Right forelimb (tissue), 1 donor: ENCODE measurements at places on chromosomes 6 and 20.

DNA sequence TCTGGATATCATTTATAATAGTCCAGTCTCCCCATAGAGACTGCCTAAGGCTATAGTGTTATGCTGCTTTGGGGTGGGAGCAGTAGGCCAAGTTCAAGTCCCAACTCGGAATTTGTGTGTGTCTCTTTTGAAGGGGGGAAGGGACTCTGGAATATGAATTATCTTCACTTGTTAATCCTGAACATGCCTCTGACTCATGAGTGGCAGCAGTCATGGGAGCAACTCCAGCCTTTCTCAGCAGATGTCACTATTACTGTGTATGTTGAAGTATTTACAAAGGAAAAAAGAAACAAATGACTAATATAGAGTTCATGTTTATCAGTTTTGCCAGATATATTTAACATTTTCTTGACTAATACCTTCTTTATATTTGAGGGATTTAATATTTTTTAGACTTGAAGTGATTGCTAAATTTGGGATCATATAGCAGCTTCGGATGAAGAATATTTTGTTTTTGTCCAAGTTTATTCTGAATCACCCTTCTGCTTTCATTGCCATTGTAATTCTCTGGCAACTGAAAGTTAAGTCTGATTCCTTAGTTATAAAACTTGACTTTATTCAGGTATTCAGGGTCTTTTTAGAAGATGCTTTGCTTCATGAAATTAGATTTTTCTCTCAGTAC, 23.4 kb downstream of the FAM217A start:
- peak; percentile 46 for DNase-seq

DNA sequence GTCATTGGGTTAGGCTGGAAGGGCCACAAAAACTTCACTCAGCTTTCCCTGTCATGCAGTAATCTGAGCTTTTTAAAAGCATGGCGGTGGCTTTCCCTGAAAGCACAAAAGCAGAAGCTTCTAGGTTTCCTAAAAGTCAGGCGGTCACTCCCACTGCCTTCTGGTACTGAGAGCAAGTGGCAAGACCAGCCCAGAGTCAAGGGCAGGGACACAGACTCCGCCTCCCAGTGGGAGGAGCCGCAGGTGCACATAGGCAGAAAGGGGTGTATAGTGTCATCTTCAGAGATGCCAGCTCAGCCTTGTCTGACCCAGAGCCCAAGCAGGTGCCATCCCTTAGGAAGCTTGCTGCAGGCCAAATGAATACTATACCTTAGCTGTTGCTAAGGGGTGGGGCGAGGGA, 18.0 kb upstream of the PACSIN1 start:
- DNase-seq, result no peak

DNA sequence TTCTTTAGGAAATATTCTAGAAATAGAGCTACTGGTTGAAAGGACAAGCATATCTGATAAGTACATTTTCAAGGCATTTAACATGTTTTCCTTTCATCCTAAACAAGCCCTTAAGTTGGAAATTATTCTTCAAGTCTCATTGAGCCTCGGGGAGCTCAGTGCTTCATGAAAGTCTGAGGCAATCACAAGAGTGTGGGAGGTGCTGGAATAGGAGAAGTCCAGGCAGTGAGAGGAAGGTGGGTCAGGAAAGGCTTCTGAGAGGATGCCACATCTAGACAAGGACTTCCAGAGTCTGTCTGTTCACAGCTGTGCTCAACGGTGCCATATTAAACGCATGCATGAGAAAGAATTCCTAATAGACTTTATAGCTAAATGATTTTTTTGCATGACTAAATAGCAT, 69.8 kb downstream of the CD83 start:
- DNase-seq, result no peak

- no peak for DNase-seq
These were observed 54.3 kb upstream of the BACH2 start for GRCh38 chr6:90350689-90351554.

DNA sequence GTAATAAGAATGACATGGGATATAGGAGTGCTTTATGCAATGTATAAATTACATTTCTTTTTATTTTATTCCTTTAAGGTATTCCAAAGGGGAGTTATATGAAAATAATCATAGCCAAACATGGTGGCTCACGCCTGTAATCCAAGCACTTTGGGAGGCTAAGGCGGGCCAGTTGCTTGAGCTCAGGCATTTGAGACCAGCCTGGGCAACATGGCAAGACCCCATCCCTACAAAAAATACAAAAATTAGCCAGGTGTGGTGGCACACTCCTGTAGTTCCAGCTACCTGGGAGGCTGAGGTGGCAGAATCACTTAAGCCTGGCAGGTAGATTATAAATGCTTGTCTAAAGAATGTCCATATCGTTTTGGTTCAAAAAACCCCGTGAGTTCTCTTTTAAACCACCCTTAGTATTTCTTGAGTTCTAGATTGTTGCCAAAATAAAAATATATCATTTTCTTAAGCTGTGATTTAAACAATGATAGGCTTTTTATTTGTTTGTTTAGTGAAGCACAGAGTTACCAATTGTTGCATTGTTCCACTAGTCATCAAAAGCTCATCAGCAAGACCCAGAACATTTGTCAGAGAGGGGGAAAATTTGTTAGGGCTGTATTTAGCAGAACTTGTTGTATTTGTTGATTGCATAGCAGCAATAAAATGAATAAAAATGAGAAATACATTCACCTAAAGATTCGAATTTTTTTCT, 146.2 kb downstream of the KHDC1L start:
- DNase-seq, result no peak

- DNase-seq, result no peak
These were observed 75.9 kb downstream of the OR2B2 start for GRCh38 chr6:27836141-27836782.

DNA sequence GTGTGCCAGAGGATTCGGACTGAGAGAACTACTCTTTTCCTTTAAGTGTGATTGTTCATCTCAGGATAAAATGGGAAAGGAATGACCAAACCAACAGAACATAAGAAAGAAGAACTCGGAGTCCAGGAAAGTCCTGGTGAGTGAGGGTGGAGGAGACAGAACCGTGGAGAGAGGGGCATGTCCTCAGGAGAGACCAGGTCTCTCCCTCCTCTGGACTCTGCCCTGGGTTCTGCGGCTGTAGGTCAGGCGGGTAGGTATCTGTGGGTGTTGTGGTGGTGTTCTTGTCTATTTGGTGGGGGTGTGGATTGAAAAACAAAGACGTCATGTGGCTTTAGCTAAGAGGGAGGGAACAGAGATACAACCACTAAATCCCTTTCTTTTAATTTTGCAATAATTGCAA, 29.1 kb upstream of the AGPAT4 start:
- DNase-seq, result no peak

DNA sequence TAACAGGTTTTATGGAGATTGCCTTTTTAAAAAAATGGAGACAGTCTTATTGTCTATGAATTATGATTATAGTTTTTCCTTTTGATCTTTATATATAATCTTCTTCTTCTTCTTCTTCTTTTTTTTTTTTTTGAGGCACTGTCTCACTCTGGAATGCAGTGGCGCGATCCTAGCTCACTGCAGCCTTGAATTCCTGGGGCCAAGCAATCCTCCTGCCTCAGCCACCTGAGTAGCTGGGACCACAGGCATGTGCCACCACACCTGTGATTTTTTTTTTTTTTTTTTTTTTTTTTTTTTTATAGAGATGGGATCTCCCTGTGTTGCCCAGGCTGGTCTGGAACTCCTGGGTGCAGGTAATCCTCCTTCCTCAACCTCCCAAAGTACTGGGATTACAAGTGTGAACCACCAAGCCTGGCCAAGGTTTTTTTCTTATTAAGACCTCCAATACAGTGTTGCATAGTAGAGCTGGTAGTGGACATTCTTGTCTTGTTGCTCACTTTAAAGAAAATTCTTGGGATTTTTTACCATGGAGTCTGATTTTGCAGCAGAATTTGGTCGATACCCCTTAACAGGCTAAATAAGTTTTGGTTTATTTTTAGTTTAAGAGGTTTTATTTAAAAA, 46.5 kb downstream of the STK4 start:
- no peak for DNase-seq

DNA sequence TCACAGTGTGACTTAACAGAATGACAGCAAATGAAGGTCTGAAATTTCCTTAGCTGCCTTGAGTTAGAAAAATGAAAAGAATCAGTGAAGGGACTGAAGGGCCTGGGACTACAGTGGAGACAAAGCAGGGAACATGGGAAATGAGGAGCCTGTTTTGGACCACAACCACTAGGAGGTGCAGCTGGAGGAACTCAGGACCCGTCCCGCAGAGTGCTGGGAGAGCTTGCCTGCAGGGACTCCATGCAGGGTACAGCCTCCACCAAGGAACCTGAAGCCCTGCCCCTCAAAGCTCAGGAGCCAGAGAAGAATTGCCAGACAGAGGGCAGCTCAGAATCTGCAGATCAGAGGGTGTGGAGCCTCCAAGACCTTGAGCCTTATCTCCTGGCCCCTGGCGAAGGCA, 50.7 kb downstream of the LRFN2 start:
- no peak for DNase-seq

- no peak for DNase-seq
These were observed 14.8 kb upstream of the FAM83C start for GRCh38 chr20:35306931-35307517.

- no peak for DNase-seq
These were observed 207.8 kb upstream of the KCNG1 start for GRCh38 chr20:51230727-51231126.

DNA sequence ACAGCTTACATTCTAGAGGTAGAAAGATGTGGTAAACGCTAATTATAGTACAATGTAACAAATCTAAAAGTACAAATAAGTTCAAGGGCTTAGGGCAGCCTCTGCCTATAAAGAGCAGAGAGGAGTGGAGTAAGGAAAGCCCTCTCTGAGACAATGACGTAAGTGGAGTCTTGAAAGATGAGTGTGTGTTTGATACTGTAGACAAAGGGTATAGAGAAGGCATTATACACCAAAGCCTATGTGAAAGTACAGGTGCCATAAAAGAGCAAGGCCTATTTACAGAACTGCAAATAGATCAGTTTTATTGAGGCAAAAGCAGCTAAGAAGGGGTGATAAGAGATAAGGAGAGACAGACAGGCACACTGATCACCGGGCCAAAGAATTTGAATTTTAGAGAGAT, 10.9 kb downstream of the GOPC start:
- DNase-seq, result no peak

GRCh38 chr6:125792172-125792571, 1.4 kb downstream of the NCOA7 start:
- DNase-seq, result no peak

- DNase-seq, result no peak
These were observed 187.0 kb downstream of the CLVS2 start for GRCh38 chr6:123182998-123183397.

GRCh38 chr6:79911992-79912391, 35.4 kb downstream of the ELOVL4 start:
- no peak for DNase-seq

DNA sequence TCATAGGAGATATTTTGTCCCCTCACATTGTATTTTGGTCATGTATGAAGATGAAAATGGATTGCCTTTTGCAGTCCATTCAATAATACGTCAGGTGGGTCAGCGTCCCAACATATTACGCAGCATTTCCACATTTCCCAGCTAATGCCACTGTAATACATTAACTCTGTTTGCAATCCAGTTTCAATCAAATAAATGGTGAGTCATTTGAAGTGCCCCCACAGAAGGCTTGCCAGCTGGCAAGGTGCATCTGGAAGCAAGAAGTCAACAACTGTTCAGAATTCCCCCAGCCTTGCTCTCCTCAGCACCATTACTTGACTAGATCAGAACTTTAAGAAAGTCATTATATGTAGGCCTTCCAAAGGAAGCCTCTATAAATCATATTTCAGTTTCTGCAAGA, 50.4 kb downstream of the PHACTR1 start:
- DNase-seq, result no peak

GRCh38 chr20:53940360-53940702, 130.1 kb downstream of the BCAS1 start:
- DNase-seq, result no peak

DNA sequence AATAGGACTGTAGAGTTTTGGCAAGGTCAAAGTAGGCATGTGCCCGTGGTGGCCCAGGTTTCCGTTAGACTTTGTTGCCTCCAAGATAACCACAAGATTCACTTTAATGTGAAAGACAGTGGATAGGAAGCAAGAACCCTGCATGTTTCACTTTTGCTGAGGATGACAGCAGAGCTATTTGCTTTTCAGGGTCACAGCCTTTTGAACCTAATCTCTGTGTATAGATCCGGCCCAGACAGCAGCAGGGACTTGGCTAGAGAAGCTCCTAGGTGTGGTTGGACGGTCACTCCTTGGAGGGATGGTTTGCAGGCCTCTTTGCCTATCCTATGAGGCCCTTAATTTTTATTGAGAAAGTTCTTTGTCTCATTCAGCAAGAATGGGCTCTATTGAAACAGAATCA, 538.8 kb downstream of the HACE1 start:
- no peak for DNase-seq

- no peak for DNase-seq
These were observed 8.2 kb downstream of the MYB start for GRCh38 chr6:135189344-135189743.

DNA sequence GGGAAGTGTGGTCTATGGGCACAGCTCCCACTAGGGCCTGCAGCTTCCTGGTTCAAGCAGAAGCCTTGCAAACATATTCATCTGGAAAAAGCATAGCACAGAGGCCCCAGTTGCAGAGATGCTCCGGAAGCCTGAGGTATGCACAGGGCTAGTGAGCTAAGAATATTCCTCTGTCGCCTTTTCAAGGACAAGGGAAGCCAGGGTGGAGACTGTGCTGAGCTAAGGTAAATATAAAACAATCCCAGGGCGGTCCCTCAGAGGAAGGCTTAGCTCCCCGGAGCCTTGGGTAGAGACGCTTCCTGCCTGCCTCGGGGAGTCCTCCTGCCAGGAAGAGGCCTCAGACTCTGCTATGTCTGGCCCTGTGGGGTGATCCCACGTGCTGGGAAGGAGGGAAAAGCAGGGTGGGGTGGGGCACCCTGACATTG, 134.8 kb upstream of the FOXA2 start:
- DNase-seq, result peak; percentile 54

- DNase-seq, result no peak
These were observed 188.2 kb upstream of the SSTR4 start for GRCh38 chr20:22846863-22847262.

- DNase-seq, result no peak
These were observed 69.6 kb downstream of the JAG1 start for GRCh38 chr20:10603971-10604864.

DNA sequence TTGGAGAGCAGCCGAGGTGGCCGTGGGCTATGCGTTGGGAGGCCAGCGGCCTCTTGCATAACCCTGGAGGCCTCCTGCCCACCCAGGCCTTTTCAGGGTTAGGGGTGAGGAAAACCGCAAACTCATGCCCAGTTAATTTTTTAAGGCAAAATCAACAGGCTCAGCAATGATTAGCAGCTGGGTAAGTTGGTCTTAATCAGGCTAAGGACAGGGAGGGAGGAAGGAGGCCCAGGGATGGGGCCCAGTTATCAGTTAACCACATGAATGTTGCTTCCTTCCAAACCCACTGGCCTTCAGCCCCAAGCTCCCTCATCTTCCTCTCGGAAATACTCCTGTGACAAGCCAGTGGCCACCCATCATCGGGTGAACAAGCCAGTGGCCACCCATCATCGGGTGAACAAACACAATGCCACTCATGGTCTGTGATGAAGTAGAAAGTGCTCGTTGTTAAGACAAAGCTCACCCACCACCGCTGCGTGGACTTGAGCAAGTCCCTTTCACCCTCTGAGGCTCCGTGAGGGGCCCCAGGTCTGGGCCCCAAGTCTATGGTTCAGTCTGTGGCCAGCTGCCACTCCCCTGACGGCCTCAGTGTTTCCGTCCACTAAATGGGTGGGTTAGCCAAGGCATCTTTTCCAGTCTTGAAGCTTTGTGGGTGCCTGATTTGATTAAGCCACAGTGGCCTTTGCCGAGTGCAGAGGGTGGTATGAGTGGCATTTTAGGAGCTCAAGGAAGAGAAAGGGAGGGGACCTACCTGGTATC, 39.4 kb downstream of the HNF4A start:
- no peak for DNase-seq
